ENCODE measurements at places on chromosomes 6 and 20.

DNA sequence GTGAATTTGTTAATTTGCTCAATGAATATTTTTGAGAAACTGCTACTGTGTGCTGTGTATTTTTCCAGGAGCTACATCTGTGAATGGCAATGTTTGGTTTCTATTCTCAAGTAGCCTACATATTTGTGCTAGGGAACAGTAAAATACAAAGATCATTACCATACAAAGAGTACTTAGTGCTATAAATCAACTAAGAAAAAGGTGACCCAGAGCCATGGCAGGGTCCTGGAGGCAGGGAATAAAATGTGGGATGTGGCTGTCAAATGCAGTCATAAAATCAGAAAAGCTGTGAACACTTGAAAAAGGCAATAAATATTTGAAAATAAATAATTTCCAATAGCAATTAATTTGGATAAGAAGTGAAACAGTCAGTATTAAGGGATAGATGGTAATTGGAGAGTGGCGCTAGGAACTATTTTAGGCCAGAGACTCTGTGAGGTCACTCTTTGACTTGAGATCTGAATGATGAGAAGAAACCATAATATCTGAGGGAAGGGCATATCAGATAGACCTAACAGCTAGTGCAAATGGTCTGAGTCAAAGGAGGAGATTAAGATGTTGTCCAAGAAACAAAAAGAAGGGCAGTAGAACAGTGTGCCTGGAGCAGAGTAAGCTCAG, 98.8 kb downstream of the MANEA start:
- H3K4me3 ChIP-seq: no peak overlapping the region
- no peak for DNase-seq
- H3K4me1 ChIP-seq: peaks cover 6% of the 10 kb centered on the region
- H3K27me3 ChIP-seq: no peaks in the 10 kb centered on the region

DNA sequence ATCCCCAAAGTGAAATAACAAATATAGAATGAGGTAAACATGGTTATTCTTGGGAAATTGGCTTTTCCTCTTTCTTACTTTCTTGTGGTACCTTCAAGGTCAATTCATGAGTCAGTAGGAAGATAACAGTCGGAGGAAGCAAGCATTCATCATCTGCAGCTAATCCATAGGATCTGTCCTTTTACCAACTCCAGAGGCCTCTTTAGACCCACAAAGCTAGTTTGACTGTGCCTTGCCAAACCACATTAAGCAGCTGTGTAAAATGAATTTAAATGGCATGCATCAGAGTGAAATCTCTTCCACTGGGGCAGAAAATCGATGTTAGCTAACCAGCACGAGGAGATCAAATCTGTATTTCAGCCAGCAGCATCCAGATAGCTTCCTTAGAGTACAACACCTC, 171.3 kb downstream of the TMEM242 start:
- no peaks in the 10 kb centered on the region for H3K4me1 ChIP-seq
- no peak for DNase-seq
- no peaks in the 10 kb centered on the region for H3K36me3 ChIP-seq
- H3K27me3 ChIP-seq: no peaks in the 10 kb centered on the region
- no peak overlapping the region for H3K27ac ChIP-seq

- H3K4me1 ChIP-seq: no peaks in the 10 kb centered on the region
- no peaks in the 10 kb centered on the region for H3K27me3 ChIP-seq
- no peaks in the 10 kb centered on the region for H3K36me3 ChIP-seq
- no peak overlapping the region for H3K4me3 ChIP-seq
- H3K27ac ChIP-seq: no peak overlapping the region
Observed at GRCh38 chr6:104409913-104410312, 449.8 kb downstream of the HACE1 start.

DNA sequence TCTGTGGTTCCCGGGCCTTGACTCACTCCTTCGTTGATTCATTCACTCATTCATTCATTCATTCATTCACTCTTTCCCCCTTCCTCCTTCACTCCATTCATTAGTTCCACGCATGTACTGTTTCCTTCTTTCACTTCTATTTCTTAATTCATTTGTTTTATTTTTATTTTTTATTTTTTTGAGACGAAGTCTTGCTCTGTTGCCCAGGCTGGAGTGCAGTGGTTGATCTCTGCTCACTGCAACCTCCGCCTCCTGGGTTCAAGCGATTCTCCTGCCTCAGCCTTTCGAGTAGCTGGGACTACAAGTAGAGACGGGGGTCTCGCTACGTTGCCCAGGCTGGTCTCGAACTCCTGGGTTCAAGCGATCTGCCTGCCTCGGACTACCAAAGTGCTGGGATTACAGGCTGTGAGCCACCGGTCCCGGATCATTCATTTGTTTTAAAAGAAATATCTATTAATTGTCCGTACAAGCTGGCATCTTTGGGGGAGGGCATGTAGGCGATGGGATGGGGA, 427 bp upstream of the NFKBIE start:
- no peaks in the 10 kb centered on the region for H3K36me3 ChIP-seq
- DNase-seq: no peak
- H3K4me1 ChIP-seq: peaks cover 23% of the 10 kb centered on the region
- H3K4me3 ChIP-seq: peak overlapping the region; percentile 85
- no peaks in the 10 kb centered on the region for H3K27me3 ChIP-seq
- peak overlapping the region; percentile 77 for H3K27ac ChIP-seq

Data from testis (tissue), 5 donors.